ENCODE measurements at places on chromosomes 1 and 21.

DNA sequence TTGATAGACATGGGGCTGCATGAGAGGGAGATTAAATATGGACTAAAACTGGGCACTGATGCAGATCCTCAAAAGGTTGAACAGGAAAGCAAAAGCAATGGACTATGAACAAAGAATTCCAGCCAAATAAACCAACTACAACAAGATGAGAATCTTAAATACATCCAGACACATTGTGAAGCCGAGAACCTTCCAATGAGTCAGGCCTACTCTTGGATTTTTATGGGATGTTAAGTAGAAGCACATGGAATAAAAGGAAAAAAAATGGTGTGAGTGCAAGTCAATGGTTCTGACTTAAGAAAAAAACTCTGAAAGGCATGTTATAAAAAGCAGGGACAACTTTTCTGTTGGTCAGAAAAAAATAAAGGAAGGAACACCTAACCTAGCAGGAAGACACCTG is 227.2 kb downstream of the DPYD start:
- DNase-seq: no peak

GRCh38 chr1:198054510-198054909 is 102.3 kb upstream of the NEK7 start:
- DNase-seq: no peak

DNA sequence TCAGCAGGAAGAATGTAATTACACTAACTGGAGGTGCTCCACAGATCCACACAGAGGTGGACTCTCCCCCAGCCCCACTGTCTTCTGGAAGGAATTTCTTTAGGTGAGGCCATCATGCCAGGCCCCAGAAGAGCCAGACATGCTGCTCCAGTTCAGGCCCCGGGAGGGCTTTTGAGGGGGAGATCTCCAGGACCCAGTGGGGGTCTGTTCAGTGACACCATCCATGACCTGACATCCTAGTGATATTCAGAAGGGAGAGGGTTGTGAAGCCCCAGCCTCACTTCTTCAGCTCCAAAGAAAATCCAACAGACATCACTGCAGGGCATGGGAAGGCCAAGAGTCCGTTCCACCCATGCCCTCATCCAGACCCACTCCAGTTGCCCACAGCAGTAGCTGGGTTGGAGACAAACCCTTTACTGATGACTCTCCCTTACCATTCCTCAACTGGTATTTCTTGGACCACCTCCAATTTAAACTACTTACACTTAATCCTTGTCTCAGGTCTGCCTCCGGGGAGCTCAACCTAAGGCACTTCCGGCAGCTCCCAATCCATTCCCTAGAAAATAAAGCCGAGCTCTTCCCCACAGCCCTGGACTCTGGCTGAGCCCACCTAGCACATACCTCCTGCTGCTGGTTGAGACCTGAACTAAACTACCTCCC is 39.2 kb downstream of the CSMD2 start:
- DNase-seq: no peak

GRCh38 chr1:236159704-236160539 is 17.6 kb downstream of the GPR137B start:
- DNase-seq: no peak

DNA sequence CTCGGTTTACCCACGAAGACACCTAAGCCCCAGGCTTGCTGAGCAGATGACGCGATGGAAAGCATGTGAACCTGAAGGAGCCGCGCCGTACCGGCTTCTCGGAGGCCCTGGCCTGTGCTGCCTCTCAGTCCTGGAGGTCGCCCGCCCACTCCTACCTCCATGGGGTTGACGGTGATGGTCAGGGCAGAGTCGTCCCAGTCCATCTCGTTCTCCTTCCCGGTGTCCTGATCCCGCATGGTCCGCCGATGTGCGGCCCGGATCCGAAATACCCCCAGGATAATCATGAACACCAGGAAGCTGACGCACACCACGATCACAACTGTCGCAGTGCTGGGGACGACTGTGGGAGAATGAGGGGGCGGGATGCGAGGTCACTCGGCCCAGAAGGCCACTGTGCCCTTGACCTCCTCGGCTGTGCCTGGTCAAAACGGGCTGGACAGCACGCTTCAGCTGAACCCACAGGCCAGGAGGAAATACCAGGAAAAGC is 79.6 kb downstream of the PIK3CD start:
- no peak for DNase-seq

DNA sequence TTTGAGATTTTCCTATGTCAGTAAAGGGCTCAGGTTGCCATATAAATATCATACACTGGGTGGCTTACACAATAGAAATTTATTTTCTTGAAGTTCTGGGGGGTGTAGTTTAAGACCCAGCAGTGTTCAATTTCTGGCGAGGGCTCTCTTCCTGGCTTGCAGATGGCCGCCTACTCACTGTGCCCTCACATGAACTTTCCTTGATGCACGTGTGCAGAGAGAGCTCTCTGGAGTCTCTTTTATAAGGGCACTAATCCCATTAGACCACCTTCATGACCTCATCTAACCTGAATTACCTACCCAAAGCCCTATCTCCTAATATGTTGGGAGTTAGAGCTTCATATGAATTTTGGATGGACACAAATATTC is 21.1 kb downstream of the TMEM51 start:
- peak; percentile 31 for DNase-seq

DNA sequence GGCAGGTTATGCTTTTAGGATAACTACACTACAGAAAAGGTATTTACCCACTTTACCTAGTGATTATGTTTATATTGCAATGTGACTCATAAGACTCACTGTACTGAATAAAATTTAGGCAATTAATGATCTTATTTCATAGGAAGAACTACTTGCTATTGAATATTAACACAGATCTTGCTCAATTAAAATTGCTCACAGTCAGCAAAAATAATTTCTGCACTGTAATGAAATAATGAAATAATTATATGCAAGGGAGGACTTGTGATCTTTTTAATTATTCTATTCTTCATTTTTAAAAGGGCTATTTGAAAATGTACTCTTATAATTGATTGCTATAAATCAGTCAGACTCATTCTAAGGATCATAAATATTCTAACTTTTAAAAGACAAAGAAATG is 48.0 kb upstream of the FOXD3 start:
- DNase-seq: no peak

- DNase-seq: no peak
These were observed 24.7 kb downstream of the TENT5C start for GRCh38 chr1:117630423-117630998.

- no peak for DNase-seq
These were observed 982 bp upstream of the IL24 start for GRCh38 chr1:206896261-206896660.

DNA sequence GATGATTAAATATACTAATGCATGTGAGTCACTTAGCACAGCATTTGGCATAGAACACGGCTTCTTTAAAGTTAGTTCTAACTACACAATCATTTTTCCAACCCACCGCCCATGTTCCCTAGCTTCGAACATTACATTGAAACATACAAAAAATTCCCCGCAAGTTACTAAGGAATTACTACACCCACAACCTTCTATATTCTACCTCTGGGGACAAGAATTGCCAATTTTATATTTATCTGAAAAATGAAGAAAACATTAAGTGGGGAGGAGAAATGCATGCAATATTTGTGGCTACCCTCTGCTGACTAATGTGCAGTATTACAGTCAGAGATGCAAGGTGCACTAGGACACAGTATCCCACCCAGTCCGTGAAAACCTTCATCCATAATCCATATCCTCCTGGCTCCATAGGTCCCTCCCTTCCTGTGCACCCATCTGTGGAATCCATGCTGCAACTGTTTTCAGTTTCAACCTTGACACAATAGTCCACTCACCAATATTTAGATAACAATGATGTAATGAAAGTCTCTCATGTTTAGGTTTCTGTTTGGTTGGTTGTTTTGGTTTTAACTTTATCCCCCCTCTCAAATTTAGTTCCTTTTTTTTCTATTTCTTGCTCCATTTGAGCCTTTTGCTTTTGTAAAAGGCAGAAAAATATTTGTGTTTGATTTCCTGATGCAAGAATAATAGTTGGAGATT is 31.6 kb downstream of the RGS5 start:
- DNase-seq: peak; percentile 48

DNA sequence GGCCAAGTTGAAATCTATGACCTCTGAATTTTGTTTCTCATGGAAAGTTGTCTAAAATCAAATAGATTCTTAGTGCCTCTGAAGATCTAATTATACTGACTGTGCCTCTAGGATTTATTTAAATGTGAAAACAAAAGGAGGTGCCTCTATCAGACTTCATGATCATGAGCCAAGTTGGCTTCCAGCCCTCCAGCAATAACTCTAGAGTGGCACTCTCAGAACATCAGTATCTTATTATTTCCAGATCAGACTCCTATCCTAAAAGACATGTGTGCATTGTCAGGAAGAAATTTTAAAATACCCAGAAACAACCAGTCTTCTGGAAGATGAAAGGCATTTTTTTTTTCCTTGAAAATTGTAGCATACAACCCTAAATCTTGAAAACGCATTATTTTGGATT is 368.0 kb downstream of the PDE4B start:
- no peak for DNase-seq

GRCh38 chr1:211198880-211199279 is 60.3 kb upstream of the RCOR3 start:
- no peak for DNase-seq

DNA sequence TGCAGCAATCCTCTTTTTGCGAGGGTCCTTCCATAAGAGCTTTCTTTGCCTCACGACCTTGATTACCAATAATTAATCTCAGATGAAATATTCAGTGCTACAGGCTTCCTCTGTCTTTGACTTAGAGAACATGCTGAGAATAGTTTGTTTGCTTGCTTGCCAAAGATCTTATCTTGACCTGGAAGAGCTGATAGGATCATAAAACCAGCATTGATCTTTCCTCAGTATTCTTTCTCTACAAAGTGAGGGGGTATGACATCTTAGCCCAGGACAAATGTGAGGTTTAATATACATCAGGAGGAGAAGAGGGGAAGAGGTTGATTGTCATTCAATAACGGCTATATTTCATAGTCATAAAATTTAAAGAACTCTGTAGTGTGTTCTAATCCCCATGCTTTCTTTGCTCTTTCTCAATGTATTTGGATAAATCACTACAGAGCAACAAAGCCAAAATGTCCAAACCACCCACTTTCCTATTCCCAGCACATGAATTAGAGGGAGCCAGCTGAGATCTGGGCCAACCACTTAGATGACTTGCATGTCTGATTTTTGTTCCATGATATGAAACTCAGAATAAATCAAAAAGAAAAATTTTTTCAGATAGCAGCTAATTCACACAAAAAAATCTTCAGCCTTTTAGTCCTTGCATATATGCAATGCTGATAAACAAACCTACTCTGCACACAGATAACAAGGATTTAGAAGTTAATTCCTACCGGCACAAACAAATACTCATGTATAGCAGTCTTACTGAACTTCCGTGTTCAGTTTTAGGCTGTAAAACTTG is 50.5 kb upstream of the IPO9 start:
- DNase-seq: no peak

- DNase-seq: no peak
These were observed 77.2 kb downstream of the ADARB1 start for GRCh38 chr21:45151445-45152160.

DNA sequence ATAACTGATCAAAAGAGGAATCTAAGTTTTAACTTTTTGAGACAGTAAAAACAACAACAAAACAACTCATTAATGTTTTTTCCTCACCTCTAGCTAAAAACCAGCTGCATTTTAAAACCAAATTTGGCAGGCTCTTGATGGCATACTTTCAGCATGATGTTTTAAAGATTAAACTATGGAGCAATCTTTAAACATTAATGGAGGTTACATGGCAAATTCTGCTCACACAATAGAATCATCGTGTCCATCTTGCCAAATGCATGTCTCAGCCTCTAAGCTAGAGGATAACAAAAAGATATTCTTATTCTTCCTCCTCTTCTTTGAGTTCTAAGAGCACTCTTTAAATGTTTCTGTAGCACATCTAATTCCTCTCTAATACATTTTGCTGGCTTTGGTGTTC is 579.8 kb upstream of the PKN2 start:
- DNase-seq: no peak

DNA sequence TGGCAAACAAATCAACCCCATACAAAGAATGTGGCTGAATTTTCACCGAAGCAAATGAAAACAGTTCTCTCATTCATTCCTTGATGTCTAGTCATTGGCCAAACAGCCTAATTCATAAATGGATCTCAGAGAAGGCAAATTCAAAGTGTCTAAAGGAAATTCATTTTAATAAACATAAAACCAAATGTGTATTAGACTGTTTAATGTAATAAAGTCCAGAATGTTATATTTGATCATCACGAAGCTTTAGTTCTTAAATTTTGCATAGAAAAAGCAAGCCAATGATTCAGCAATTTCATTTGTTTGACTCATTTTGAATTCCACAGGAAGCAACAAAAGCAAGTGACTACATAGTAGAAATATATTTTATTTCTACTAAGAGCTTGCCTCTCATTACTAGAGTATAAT is 379.2 kb upstream of the ADAMTS5 start:
- no peak for DNase-seq

GRCh38 chr1:62038594-62039284 is 155.9 kb upstream of the L1TD1 start:
- DNase-seq: no peak

- no peak for DNase-seq
These were observed 38.1 kb downstream of the SLC44A3 start for GRCh38 chr1:94858276-94858675.

DNA sequence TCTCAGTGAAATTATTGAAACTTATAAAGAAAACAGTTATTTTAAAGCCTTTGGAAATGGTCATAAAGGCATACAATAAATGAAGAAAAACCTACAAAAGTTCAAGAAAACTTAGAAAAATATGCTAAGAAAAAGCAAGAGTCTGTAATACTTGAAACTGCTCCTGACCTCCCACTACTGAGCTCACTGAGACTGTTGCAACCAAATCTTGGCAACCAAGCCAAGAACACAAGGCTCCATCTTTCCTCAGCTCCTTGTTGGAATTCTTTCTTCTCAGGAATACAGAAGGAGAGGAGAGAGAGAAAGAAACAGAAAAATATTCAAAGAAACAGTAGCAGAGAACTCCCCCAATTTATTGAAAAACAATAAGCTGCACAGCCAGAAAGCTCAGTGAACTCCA is 160.5 kb downstream of the RASAL2 start:
- DNase-seq: no peak

DNA sequence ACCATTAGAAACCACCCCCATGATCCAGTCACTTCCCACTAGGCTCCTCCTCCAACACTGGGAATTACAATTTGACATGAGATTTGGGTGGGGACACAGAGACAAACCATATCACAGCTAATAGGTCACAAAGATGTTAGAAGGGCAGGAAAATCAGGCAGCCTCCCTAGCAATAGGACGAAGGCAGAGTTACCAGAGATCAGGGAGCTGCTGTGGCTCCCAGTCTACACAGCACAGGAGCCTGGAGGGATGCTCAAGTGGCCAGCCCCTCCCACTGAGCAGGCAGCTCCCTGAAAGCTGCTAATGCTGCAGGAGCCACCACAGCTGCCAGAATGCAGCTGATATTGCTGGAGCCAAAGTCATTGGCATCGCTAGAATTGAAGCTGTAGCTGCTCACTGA is 51.0 kb downstream of the CR1L start:
- DNase-seq: no peak
